ENCODE measurements at places on chromosomes 7 and 10. TPM values are rescaled to one million over a fixed set of nuclear protein-coding genes. Genes with fewer than 3 reads are reported as not detected.

GRCh38 chr7:135659159-135659846 lies 3.0 kb upstream of the STMP1 start:
- DNase-seq, result no peak

DNA sequence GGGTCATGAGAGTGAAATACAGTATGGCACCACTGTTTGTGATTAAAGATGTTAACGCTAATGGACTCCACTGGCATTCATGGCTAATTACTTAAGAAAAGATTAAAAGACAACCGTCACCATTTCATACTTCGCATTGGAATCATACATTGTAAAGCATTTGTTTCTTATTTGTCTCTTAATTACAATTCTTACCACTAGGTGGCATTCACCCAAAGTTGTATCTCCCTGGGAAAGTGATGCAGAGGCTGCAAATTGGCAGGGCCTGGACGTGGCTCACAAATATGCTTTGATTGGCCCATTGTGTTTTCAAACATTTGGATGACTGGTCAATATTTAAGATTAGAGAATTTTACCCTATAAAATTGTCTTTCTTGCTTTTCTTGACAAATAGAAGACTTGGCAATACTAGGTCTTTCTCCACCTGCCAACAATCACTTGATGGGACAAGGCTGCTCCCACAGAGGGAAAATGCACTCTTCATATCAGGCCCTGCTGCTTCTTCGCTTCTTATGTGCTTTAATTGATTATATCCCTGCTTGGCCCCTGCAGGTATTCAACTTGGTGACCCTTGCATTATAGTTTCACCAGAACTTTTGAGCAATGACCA lies 72.1 kb upstream of the STARD3NL start:
- DNase-seq, result peak; percentile 52

GRCh38 chr7:104805449-104806317 lies 208.3 kb upstream of the KMT2E start:
- peak; percentile 14 for DNase-seq

GRCh38 chr10:126129026-126129425 lies 232.7 kb downstream of the FANK1 start:
- DNase-seq, result no peak

- DNase-seq, result no peak
Measured at GRCh38 chr10:26733750-26734568, 36.5 kb downstream of the PDSS1 start.

DNA sequence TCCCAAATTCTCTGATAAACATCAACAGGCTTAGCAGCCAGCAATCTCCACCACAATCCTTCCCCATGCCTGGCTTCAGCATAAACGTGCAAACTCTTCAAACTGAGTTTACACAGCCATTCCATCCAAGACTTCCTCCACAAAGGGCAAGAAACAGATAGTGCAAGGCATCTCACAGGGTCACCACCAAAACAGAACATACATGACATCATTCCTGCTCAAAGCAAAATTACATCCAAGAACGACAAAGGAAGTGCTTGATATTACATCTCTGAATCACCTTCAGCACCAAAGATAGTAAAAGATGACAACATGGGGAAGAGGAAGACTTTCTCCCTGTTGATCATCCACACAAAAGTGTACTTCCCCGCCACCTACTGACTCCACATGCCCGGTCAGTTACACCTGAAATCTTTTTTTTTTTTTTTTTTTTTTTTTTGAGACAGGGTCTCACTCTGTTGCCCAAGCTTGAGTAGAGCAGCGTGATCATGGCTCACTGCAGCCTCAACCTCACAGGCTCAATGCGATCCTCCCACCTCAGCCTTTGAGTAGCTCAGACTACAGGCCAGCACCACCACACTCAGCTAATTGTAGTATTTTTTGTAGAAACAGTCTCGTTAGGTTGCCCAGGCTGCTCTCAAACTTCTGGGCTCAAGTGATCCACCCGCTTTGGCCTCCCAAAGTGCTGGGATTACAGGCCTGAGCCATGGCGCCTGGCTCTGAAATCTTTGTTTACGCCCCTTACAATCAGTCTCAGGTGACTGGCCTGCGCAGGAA lies 127.5 kb downstream of the PARD3 start:
- no peak for DNase-seq

DNA sequence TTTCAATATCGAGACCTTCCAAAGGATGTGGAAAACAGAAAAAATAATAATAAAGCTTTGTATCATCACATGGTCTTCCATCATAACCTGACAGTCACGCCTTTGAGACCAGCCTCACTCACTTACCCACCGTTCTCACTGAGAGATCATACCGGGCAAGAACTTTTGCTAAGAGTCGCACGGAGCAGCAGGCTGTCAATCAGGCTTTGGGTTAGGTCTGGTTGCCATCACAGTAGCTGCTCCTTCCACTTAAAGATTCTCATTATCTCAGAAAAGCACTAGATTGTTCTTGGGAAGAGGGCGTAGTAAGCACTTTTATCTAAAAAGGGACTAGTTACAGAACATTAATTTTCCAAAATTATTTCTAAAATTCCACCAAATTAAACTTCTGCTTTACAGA lies 2.0 kb downstream of the RELN start:
- DNase-seq, result no peak

GRCh38 chr10:6232225-6232807 lies 29.6 kb downstream of the PFKFB3 start:
- DNase-seq, result no peak

- DNase-seq, result no peak
Measured at GRCh38 chr10:124559372-124560132, 97.9 kb downstream of the LHPP start.

GRCh38 chr10:102396730-102397151 lies 1.2 kb downstream of the NFKB2 start:
- DNase-seq, result no peak

- no peak for DNase-seq
Measured at GRCh38 chr7:25282194-25282593, 53.9 kb upstream of the NPVF start.

- DNase-seq, result no peak
Measured at GRCh38 chr10:113991091-113991860, 52.4 kb upstream of the ADRB1 start.

GRCh38 chr10:59817773-59818172 lies 64.5 kb upstream of the MRLN start:
- DNase-seq, result no peak

DNA sequence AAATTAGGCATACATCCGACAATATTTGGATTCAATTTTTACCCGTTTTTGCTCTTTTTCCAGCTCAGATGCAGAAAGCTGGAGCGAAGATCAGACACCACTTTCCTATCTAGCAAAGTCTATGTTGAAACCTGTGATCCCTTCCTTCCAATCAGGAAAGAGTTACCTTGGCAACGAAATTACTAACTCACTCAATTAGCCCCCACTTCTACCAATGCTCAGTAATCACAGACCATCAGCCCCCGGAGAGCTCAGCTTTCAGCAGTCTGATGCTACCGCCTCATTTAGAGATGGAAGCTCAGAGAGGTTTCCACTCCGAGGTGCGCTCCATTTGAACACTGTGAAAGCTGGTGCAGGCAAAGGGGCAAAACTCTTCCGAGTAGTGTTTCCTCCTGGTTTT lies 6.7 kb downstream of the FRAT1 start:
- DNase-seq, result no peak

- DNase-seq, result peak; percentile 37
Measured at GRCh38 chr7:91941450-91941849, 788 bp downstream of the AKAP9 start.

DNA sequence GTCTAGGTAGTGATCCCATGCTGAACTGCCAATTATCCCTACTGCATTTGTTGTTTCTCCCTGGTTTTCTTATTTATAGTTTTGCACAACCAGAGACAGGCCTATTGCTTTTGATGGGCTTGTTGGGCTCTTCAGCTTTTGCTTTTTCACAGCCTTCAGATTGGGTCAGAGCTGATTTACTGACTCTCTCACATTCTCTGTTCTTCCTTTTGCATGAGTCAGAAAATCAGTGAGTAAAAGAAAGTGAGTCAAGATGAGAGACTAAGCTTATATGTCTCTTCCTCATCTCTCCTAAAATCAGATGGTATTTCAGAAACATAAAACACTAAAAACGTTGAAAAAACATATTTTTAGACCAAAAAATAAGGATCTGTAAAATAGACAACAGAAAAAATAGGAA lies 1135.4 kb downstream of the XPNPEP1 start:
- DNase-seq, result no peak

DNA sequence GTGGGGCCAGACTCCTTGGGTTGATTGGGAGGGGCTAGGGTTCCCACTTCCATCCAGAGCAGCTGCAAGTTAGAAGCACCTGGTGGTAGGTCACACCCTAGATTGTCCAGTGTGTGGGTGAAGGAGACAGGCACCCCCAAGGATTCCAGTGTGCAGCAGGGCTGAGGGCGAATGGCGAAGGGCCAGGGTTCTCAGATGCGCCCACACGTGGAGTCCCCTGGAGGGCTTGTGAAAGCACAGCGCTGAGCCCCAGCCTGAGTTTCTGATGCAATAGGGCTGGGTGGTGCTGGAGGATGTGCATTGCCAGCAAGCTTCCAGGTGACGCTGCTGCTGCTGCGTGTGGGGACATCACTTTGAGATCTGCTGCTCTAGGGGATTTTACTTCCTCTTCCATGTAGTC lies 25.4 kb downstream of the TBATA start:
- no peak for DNase-seq

DNA sequence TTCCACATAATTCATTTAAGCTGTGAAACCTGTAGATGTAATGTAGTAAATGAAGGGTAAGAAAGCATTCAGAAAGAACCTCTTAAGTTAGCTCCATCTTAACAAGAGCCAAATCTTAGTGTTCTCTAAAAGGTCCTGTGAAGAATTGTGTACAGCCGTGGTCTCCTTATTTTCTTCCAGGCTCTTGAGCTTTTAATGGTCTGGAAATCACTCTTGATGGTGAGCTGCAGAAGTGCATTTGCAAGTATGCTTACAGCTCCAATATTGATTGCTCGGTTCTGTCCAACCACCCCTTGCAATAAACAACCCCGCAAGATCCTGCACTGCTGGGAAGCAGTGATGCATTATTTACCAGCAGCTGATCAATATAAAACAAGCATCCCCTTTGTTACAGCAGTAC lies 690.8 kb upstream of the FZD8 start:
- DNase-seq, result no peak

GRCh38 chr10:71021402-71021801 lies 133.0 kb upstream of the PCBD1 start:
- no peak for DNase-seq

DNA sequence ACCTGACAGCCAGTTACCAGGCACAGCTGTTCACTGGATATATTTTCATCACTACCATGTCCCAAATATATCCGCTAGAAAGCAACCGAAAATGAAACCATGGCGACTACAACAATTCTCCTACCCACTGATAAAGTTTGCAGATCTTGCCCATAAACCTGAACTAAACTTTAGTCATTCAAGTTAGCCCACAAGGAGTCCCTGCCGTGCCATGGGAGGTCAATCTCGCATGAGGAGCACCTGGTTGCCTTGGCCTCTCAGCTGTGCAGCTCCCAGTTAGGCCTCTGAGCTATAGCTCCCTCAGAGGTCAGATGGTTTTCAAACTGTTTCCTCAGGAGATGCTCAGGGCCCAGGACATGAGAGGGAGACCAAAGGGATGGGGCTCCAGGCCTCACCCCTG lies 211.1 kb upstream of the RNF32 start:
- no peak for DNase-seq

- no peak for DNase-seq
Measured at GRCh38 chr10:51100221-51100620, 25.9 kb downstream of the PRKG1 start.

GRCh38 chr7:141348728-141349127 lies 202.5 kb upstream of the AGK start:
- DNase-seq, result no peak

GRCh38 chr7:44051611-44052220 lies 7.2 kb downstream of the DBNL start:
- no peak for DNase-seq

- DNase-seq, result no peak
Measured at GRCh38 chr10:129958629-129959543, 5.2 kb downstream of the EBF3 start.

DNA sequence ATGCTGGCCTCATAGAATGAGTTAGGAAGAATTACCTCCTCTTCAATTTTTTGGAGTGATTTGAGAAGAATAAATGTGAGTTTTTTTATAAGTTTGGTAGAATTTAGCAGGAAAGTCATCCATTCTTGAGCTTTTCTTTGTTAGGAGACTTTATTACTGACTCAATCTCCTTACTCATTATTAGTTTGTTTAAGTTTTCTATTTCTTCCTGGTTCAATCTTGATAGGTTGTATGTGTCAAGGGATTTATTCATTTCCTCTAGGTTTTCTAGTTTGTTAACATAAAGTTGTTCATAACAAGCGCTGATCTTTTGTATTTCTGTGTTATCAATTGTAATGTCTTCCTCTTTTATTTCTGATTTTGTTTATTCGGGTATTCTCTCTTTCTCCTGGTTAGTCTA lies 47.4 kb downstream of the BICC1 start:
- no peak for DNase-seq

- no peak for DNase-seq
Measured at GRCh38 chr7:80347173-80347572, 164.7 kb downstream of the GNAT3 start.

GRCh38 chr7:82472966-82473365 lies 29.4 kb upstream of the CACNA2D1 start:
- no peak for DNase-seq

DNA sequence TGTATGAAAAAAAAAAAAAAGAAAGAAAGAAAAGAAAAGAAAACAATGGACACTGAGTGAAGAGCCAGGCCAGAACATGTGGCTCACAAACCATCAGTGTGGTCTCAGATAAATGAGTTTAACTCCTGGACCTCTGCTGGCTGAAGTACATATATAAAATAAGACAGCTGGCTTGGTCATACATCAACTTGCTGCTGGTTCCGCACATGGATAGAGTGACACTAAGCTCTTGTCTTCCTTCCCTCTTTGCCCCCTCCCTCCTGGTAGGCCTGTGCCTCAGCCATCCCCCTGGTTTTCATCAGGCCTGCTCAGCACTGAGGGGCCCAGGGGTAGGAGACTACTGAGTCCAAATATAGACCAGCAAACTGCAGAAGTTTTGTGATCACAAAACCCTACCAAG lies 58.1 kb upstream of the DGKI start:
- no peak for DNase-seq

The C10orf53 gene
- total RNA-seq, result not detected

The NUP205 gene
- total RNA-seq, result 35.5 TPM

The TUBAL3 gene
- 0.20 TPM for total RNA-seq

The CCDC136 gene
- total RNA-seq, result 6.1 TPM

The MTERF1 gene
- 8.9 TPM for total RNA-seq

The IPMK gene
- 8.3 TPM for total RNA-seq

The GOLGA7B gene
- total RNA-seq, result 3.5 TPM

The ANKRD2 gene
- 6.4 TPM for total RNA-seq

The RSPH10B2 gene
- 0.30 TPM for total RNA-seq

The PDK4 gene
- 34.8 TPM for total RNA-seq

The NPY4R gene
- 0.10 TPM for total RNA-seq

The SKIDA1 gene
- total RNA-seq, result 1.2 TPM

The MACC1 gene
- 7.1 TPM for total RNA-seq

The SPDYE5 gene
- not detected for total RNA-seq

The SLC18A3 gene
- total RNA-seq, result not detected

The SLC13A1 gene
- not detected for total RNA-seq

The CAV1 gene
- 243 TPM for total RNA-seq

The CPEB3 gene
- total RNA-seq, result 2.6 TPM

The HABP2 gene
- total RNA-seq, result not detected

The NACAD gene
- total RNA-seq, result 1.4 TPM

The TES gene
- total RNA-seq, result 52.0 TPM

The METTL27 gene
- total RNA-seq, result 3.2 TPM

The LIPN gene
- total RNA-seq, result 8.2 TPM
